ENCODE measurements at places on chromosomes 12 and 14.
A peak's percentile ranks its signal among the peaks of the same experiment; 100 is the strongest.

GRCh38 chr12:13749389-13749788 is 232.0 kb downstream of the GRIN2B start:
- peak; percentile 63 for DNase-seq

DNA sequence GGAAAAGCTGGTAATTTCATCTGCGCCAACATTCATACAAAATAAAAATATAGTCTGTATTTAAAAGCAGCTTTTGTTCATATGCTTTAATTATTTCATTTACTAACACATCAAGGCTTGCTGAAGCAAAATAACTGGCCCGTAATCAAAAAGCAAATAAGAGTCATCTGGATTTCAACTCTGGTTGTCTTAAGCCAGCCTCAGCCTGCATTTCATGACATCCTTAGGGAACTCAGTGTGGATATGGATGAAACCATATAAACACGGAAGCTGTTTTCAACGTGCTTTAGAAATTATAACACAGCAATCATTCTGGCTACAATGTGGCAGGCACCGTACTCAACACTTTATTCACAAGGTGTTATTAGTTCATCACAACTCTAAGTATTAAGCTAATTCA is 852 bp downstream of the COX16 start:
- DNase-seq = no peak

- no peak for DNase-seq
Observed at GRCh38 chr14:33754261-33754660, 196.6 kb downstream of the EGLN3 start.

GRCh38 chr12:126337556-126338441 is 1272.6 kb downstream of the AACS start:
- no peak for DNase-seq

DNA sequence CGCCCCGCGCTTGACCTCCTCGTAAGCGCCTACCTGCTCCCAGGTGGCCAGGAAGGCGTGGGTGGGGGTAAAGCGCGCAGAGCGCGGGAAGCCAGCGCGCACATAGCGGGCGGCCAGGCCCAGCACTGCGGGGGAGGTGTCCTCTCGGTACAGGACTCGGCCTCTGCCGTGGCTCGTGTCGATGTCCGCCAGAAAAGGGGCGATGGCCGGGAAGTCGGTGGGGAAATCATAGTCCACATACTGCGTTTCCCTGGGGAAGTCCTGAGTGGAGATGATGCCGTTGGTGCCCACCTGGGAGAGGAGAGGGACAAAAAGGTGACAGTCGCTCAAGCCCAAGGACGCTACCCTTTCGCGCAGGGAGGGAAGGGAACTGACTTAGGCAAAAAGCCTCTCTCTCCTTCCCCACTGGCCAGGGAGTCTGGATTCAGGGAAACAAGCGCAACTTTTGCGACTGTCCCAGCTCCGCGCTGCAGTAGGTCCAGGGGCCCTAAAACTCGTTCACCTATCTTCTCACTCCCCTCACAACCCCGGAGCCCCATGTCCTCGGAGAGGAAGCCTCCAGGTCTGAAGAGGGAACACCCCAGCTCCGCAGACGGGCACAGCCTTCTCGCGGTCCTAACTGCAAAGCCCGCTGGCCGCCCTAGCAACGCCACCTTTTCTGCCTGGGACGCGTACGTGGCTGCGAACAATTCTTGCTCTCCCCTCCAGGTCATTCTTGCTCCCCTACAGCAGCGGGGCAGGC is 815 bp downstream of the NID2 start:
- DNase-seq = peak; percentile 22

DNA sequence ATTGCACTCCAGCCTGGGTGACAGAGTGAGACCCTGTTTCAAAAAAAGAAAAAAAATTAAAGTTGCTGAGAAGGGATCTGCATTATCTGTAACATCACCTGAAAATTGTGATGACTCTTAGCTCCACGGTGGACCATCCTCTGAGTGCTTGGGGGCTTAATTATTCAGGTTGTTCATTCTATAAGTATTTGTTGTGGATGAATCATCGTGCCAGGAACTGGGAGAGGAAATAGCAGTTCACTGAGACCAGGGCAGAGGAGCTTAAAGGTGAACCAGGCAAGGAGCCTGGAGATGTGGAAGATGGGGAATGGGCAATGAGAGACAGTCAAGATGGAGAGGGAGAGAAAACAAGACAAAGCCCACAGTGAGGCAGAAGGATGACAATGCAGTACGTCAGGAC is 25.5 kb upstream of the GSC start:
- DNase-seq = no peak

DNA sequence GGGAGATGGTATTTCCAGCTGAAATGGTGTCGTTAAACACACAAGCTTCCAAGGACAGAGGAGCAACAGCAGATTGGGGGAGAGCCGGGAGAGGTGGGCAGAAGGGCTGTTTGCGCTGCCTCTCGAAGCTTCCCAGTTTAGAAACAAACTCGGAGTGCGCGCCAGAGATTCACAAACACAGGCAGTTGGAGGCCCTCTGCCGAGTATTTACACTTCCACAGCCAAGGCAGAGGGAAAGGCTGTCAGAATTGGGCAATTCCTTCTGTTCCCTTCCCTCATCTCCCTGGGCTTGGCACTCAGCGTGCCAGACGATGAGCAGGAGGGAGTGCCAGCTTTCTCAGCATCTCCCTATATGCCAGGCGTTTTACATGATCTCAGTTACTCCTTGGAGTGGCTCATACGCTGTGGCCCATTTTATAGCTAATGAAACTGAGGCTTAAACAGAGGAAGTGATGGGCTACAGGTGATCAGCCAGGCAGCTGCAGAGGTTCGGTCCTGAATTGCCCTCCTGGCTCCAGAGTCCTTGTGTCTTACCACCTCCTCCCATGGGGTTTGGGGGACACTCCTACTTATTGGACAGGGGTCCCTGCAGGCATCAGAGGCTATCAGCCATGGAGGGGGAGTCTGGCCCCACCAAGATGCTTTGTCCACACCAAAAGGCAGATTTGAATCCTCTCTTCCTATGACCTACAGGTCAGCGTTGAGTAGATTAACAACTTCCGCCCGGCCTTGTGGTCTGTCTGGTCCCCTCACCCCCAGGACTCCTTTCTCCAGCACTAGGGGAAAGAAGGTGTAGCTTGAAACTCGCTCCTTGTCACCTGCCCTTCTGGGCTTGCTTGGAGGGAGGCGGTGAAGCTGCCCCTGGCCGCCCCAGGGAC is 3.1 kb downstream of the FAM222A start:
- DNase-seq = no peak

DNA sequence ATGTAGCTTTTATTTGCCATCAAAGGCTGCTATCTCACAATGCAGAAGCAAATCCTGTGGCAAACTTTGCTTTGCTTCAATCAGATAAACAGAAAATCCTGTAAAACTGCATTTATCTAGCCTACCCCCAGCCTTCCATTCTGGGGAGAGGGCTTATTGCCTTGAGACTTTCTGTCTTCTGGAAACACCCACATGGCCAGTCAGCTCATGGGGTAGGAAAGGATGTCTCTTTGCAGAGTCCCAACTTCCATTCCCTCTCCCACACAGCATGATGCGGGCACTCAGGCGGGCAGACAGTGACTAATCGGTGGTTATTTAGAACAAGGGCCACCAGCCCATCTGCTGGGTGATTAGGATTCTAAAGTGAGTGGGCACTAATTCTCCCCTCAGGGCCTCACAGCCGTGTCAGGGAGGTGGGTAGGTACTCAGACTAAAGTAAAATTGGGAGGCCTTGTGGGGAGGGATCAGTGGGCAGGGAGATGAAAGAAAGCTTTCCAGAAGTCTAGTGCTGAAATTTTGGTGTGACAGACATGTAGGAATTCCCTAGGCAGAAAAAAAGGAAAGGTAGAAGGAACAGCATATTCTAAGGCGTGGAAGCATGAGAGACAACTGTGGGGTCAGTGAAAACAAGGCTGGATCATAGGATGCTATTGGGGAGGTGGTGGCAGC is 720.5 kb downstream of the VRK1 start:
- DNase-seq = no peak

- DNase-seq = no peak
Observed at GRCh38 chr14:31096255-31096654, 70.1 kb upstream of the STRN3 start.

DNA sequence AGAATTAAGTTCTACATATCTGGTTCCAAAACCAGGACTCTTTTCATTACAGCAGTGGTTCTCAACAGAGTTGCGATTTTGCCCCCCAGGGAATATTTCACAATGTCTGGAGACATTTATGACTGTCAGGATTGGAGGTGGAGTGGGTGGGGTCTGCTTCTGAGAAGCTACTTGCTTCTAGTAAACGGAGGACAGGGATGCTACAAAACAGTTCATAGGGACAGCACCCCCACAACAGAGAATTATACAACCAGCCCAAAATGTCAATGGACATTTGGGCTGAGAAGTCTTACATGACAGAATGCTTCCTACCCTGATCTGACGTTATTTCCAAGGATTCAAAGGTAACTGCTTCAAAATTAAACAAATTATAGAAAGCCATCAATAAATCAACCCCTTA is 739 bp upstream of the SPATA7 start:
- DNase-seq = no peak

- DNase-seq = no peak
Observed at GRCh38 chr14:21505012-21505553, 6.1 kb downstream of the METTL3 start.

DNA sequence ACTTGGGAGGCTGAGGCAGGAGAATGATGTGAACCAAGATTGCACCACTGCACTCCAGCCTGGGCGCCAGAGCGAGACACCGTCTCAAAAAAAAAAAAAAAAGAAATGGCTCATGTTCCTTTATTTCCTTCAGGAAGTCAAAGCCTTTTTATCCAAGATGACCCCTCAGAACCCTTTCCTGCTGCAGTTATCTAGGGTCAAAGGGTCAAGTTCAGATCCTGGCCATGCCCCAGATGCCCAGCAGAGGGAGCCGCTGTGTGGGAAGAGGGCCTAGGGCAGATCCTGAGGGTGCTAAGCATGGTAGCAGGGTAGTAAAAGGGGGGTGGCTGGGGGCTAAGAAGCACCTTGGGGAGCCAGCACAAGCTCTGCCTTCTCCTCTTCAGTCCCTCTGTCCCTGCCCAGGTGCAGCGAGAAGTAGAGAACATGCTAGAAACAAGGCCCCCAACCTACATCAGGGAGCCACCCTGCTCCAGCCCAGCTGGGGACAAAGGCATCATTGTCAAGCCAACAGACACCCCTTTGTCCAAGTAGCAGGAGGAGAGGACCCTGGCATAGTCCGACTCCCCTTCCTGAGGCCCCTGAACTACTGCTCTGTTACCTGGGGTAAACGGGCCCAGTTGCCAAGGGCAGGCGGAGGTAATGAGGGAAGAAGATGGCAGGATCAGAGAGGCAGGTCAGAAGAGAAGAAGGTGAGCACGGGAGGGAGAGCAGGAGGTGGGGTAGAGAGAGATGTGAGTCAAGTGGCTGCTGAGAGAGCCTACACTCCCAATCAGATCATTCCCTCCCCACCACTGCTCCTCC is 6.5 kb downstream of the NFE2 start:
- DNase-seq = peak; percentile 50

GRCh38 chr12:62799126-62799736 is 135.7 kb downstream of the PPM1H start:
- peak; percentile 54 for DNase-seq

DNA sequence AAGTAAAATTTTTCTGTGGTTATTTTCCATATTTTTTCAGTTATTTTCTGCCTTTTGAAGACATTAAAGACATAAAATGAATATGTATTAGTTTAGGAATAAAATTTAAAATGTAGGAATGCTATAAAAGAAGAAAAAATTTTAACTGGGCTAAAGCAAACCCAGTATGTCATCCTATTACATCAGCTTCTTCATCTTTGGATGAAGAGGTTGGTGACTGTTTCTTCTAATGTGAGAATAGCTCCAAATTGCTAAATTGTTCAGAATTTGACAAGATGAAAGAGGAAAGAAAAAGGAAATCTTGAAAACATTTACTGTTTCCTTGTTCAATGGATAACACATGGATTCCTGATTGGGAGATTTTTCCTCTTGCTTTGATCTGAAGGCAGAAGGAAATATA is 52.7 kb upstream of the PZP start:
- no peak for DNase-seq

DNA sequence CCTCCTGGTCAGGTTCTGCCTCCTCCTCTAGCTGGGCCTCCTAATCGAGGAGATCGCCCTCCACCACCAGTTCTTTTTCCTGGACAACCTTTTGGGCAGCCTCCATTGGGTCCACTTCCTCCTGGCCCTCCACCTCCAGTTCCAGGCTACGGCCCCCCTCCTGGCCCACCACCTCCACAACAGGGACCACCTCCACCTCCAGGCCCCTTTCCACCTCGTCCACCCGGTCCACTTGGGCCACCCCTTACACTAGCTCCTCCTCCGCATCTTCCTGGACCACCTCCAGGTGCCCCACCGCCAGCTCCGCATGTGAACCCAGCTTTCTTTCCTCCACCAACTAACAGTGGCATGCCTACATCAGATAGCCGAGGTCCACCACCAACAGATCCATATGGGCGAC is 19.3 kb downstream of the CPSF6 start:
- DNase-seq = no peak
